ENCODE measurements at places on chromosomes 6 and 20.

DNA sequence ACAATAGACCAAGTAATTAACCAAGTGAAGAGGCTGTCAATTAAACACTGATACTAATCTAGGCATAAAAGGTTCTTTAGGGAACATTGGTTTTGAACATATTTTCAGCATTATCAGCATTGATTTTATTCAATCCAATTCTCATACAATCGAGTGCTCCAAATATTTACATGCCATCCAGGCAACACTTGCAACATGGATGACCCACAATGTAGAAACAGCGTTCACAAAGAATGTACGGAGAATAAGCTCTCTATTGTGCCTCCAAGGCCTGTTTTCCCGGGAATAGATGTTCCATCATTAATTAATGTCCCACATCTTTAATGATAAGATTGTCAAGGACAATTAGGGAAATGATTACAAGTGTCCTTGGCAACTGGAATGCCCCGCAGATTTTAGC, 117.4 kb downstream of the RFX6 start:
- no peak for DNase-seq

GRCh38 chr6:106126482-106126881, 40.3 kb downstream of the PRDM1 start:
- no peak for DNase-seq

- DNase-seq, result no peak
Measured at GRCh38 chr20:59775687-59776055, 157.8 kb downstream of the SYCP2 start.

DNA sequence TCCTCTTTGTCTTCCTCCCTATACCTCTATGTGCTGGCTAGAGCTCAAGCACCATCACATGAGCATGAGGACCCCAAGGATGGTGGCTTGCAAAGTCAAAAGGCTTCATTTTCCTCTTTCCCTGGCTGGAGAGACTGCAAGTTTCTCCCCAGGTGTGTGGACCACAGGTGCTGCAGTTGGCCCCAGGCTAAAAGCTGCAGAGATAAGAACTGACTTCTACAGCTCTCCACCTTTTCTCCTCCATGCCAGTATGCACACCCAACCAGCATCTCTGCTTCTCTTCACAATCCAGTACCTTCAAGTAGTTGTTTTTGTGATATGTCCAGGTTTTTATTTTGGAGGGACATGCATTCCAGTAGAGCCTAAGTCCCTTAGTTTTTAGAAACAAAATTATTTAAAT, 29.1 kb downstream of the PRKN start:
- DNase-seq, result no peak

- no peak for DNase-seq
Measured at GRCh38 chr6:140281236-140281635, 906.8 kb upstream of the CITED2 start.

All from NCI-H2171 treated with DMSO at 0.1 percent for 48 hours (cell line).